ENCODE measurements at places on chromosomes 7 and 10.

DNA sequence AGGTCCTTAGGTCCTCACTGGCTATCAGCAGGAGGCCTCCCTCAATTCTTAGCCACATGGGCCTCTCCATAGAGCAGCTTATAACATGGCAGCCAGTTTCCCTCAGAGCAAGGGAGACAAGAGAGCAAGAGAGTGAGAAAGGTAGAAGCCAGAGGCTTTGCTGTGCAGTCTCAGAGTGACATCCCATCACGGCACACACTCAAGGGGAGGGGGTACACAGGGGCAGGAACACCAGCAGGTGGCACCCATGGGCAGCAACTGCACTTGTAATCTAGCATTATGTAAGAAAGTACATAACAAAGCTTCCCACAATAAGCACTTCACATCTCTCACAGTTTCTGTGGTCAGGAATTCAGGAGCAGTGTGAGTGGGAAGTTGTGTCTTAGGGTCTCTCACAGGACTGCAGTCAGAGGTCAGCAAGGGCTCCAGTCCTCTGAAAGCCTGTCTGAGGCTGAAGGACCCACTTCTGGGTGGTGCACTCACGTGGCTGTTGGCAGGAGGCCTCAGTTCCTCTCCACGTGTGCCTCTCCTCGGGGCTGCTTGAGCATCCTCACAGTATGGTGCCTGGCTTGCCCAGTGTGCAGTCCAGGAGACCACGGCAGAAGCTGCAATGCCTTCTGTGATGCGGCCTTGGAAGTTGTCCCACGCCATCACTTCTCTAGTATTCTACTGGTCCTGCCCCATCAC, 159.4 kb downstream of the OAT start:
- no peak for DNase-seq

DNA sequence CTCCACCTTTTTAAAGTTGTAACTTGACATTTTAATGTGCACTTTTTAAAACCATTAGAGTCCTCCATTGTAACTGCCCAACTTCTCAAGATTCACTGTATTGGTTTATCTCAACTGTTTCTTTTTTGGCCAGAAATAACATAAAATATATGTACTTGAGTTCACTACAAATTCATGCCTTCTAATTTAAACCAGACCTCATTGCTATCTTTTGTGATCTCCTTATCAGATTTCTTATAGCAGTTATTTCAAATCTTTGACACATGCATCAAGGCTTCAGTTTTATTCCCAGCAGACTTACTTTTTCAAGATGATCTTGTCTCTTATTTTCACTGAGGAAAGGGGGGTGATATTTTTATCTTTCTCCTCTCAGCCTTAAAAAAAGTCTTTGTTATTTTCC, 154.3 kb downstream of the PHF14 start:
- no peak for DNase-seq

DNA sequence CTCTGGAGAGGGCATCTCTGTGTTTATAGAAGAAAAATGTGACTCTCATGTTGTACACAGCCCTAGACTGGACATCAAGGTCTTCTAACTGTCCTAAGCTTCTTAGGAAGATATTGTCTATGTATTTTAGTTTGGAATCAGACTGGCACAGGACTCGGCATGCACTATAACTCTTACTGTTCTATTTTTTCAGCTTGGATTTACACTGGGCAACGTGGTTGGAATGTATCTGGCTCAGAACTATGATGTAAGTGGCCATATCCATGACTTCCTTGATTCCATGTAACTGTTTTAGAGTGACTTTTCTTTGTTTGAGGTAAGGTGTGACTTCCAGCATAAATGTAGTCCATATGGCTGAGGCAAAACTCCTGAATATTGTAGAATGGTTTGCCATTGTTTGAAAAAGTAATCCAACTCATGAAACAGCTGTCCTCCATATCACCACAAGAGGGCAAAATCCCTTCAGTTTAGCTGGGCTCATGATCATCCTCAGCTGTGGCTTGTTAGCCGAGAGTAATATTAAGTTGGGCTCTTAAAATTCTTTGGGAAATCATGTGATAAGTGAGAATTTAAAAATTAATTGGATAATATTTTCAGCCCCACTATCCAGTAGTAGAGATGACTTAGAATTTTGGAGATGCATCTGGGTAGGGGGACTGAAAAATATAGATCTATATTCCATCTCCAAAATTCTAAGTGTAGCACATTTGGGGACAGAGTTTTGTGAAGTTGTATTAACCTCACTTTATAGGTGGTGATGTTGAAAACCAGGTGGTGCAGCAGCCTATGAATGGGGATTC, 10.4 kb downstream of the STMP1 start:
- no peak for DNase-seq

DNA sequence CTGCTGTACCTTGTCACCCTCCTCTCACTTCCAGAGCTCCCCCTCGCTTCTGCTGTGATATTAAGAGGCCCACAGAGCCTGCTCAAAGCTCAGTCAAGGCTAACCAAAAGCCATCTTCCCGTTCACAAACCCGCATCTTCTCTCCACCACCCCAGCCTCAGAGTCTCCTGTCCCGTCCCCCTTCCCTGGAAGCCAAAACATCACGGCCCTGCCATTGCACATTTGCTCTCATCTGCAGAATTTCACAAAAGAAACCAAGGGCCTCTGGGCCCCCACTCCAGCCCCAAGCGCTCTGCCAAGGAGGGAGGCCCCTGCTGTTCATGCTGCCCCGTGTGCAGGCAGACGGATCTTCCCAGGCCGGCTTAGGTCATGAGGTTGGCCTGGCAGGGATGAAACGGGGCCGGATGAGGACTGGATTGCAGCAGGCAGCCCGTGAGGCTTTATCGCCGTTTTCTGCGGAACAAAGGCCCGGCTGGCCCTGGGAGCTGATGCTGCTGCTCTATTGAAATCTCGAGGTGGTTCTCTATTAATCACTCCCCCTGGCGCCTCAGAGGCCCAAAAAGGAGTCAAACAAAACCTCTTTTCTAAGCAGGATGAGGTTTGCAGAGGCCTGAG, 31.6 kb upstream of the FOXK1 start:
- no peak for DNase-seq

DNA sequence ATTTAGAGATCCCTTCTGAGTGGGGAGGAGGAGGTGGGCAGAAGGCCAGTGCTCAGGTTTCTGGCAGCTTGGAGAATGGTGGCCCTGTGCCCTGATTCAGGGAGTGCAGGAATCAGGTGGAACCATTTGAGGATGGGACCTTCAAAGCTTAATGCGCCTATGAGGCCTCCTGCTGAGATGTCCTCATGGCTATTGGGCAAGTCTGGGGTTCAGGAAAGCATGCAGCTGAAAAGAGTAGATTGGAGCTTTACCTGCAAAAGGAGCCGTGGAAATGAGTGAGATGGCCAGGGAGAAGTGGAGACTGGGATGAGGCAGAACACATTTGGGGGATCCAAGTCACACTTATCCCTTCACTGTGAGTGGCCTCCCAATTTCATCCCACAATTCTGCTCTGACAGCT, 6.1 kb downstream of the FFAR4 start:
- no peak for DNase-seq

DNA sequence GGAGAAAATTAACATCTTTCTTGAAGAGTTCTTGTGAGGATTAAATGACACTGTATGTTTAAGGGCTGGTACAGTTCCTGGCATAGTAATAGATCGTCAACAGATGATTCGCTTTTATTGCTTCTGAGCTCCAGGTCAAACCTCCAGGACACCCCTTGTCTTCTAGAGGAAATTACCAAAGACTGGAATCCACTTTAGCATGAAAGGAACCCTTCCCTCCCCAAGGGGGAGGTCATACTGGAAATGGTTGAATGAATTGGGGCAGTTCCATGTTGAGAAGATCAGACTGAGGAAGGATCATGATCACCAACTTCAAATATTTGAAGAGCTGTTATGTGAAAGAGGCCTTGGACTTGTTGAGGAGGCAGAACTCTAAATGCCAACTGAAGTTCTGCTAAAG, 8.9 kb downstream of the NFE2L3 start:
- DNase-seq = no peak

GRCh38 chr7:7793249-7793648, 74.8 kb upstream of the RPA3 start:
- no peak for DNase-seq

DNA sequence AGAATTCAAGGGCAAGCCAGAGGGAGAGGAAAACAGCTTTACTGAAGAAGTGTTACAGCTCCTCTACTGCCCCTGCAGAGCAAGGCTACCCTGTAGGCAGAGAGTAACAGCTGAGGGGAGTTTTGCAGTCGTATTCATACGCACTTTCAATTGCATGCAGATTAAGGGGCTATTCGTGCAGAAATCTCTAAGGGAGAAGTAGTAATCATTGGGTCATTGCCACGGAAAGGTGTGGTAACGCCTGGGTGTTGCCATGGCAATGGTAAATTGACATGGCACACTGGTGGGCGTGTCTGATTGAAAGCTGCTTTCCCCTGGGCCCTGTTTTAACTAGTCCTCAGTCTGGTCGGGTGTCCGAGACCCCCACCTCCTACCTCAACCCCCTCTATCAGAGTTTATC, 227.2 kb downstream of the NSUN6 start:
- no peak for DNase-seq

- peak; percentile 88 for DNase-seq
Observed at GRCh38 chr10:130021383-130021950, 57.4 kb upstream of the EBF3 start.

GRCh38 chr10:44334091-44334490, 50.8 kb downstream of the CXCL12 start:
- no peak for DNase-seq

DNA sequence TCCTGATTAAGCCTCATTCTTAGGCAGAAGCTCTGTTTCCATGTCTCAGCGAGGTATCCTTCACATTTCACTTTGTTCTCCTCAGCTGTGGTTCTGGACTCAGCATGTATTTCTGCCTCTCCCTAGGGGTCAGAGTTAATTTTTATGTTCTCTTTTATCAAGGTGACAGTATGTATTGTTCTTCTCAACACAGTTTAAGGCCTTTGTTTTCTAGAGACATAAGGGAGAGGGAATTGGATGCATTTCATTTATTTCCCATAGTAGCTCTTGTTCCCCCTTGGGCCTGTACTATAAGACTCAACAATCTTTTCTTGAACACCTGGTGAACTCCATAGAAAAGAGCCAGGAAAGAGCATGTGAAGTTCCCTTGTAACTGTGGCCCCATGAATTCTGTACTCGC, 214.3 kb downstream of the ZWINT start:
- DNase-seq = no peak

DNA sequence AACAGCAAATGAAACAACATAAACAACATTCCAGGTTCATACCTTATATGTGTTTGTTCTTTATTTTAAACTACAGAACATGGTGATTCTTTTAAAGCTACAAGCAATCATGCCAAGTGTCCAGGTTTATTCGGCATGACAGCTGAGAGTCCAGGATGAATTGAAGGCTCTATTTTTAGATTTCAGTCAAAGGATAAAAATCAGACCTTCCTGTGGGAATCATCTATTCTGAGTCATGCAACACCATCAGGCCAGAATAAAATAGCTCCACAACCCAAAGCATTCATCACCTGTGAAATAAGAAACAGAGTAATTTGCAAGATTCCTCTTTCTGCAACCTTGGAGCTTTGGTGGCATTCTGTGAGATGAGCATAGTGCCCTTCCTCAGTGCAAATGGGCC, 292.4 kb upstream of the MYO3A start:
- no peak for DNase-seq

- no peak for DNase-seq
Observed at GRCh38 chr7:105278973-105279687, 109.6 kb downstream of the SRPK2 start.

GRCh38 chr10:94496010-94496409, 49.6 kb upstream of the HELLS start:
- no peak for DNase-seq

DNA sequence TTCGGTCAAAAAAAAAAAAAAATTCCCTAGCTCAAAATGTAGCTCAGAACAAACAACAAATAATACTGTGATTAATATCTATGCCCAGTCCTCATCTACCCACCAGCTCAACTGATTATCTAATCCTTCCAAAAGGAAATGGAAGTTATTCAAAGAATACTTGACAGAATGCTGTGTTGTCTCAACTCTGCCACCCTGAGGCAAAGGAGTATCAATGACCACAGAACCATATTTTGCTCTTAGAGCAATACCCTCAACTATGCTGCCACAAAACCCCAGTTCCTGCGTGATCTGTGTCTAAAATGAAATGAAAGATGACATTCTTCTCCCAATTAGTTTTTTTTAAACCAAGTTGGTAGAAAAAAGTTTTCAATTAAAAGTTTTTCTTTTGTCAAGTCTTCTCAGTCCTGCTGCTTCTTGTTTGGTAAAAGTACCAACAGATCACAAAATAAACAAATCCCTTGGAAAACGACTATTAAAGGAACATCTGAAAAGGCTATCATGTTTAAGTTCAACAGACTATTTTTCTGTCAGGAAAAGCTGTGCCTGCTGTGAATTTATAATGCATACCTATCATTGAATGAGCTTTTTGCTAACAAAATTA, 21.6 kb downstream of the RBM28 start:
- peak; percentile 24 for DNase-seq

- DNase-seq = no peak
Observed at GRCh38 chr10:116972131-116972530, 32.9 kb downstream of the SHTN1 start.

- DNase-seq = no peak
Observed at GRCh38 chr10:58781873-58782488, 269.3 kb downstream of the BICC1 start.

DNA sequence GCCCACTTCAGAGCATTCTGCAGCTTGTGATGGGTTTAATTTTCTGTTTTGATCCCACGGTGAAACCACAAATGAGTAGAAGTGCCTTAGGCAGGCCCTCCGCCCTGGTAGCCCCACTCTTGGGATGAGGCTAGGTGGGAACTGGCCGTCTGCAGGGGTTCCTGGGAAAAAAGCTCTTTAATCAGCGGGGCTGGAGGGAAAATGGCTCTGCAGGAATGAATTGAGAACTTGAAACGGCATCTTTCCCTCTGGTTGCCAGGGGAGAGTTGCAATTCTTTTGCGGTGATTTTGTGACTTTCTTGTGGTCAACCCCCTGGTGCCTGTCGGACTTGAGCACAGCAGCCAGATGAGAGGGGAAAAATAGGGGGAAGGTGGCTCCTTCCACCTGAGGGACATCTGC, 32.7 kb downstream of the COL26A1 start:
- no peak for DNase-seq

DNA sequence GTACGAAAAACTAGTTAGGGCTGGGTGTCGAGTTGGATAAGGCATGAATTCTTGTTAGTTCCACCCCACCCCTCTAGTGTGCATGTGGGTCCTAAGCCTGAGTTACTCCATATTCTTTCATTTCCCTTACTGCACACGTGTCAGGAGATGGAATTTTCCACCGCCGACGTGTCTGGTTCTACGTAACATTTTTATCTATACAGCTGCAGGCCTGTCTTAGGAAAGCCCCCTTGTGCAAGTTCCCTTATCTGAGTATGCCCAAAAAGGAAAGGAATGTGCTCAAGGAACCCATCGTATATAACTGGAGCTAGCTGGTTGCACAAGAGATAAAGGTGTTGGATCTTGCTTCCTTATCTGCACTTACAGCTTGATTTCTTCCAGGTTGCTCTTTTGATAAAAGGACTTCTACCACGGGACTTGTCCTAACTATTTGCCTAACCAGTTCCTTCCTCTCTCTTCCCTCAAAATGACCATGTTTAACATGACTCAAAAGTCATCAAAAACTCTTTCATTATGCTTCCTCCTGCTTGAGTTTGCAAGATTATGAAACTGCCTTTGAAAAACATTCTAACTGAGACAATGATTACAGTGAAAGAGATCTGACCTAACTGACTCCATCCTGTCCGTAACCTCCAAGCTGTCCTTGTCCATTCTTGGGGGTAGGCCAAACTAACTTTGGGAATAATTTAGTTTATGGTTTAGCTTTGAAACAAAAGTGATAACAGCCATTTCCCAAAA, 181.4 kb downstream of the AKR1D1 start:
- no peak for DNase-seq
